ENCODE measurements at places on chromosomes 11 and 22.

DNA sequence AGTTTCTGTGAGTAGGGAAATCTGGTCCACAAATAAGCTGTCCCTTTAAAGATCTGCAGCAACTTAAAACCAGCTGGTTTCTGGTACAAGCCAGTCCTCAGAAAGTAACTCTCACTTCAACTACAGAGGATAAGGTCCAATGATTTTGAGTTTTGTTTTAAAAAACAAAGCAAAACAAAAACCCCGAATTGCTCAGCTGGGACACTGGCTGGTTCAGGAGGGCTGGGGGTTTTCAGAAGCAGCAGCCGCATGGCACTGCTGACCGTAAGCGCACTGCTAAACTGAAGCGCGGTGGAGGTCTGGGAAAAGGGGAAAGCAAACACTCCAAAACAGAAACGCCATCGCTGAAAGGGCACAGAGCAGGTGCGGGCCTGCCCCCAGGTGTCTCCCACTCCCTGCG, 59.7 kb downstream of the MICAL3 start:
- DNase-seq: no peak

DNA sequence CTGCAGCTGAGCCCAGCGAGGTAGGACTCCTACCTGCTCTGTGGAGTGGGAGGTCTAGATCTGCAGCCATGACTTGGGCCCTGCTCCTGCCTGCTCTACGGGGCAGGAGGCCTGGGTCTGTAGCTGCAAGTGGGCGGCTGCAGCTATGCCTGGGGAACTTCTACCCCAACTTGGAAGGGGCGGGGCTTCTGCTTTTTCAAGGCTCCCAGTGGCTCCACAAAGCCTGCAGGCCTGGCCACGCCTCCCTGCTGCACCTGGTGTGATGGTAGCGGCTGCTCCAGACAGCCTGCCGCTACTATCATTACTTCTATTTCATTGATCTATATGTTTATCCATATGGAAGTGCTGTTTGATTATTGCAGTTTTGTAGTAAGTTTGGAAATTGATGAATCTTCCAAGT, 121.2 kb downstream of the NELL1 start:
- no peak for DNase-seq

- no peak for DNase-seq
Observed at GRCh38 chr11:10049756-10050155, 244.3 kb downstream of the SBF2 start.

DNA sequence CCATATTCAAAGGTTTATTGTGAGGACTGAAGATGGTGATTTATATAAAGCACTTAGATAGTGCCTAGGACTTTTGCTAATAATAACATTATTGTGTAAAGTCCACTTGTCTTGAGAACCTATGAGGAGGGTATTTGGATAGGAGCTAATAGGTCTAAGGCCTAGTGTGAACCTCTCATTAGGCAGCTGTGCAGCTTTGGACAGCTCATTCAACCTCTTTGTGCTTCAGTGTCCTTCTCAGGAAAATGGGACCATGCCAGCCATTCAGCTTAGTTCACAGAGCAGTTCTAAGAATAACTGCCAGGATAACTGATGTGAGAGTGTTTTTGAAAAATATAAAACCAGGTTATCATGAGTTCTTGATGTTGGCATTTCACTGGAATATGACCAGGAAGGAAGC, 56.2 kb downstream of the NAV2 start:
- no peak for DNase-seq

DNA sequence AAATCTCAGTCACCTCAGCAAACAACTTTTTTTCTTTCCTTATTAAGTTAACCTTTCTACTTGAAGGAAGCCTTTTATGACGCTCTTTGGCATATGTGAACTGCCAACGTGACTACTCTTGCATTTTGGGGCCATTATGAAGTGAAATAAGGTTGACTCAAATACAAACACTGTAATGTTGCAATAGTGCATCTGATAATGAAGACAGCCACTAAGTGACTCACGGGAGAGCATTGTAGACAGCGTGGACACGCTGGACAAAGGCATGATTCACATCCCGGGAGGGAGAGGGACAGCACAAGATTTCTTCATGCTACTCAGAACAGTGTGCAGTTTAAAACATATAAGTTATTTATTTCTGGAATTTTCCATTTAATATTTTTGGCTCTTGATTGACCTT, 560.8 kb downstream of the ETS1 start:
- DNase-seq: no peak

All from CD4-positive, alpha-beta T cell treated with Interleukin-12 subunit alpha and Interleukin-12 subunit beta, for 1 hour (primary cell).